Breast epithelium (tissue), 4 donors: ENCODE measurements at places on chromosomes 6 and 20. TPM values are rescaled to one million over a fixed set of nuclear protein-coding genes. Genes with fewer than 3 reads are reported as not detected.

DNA sequence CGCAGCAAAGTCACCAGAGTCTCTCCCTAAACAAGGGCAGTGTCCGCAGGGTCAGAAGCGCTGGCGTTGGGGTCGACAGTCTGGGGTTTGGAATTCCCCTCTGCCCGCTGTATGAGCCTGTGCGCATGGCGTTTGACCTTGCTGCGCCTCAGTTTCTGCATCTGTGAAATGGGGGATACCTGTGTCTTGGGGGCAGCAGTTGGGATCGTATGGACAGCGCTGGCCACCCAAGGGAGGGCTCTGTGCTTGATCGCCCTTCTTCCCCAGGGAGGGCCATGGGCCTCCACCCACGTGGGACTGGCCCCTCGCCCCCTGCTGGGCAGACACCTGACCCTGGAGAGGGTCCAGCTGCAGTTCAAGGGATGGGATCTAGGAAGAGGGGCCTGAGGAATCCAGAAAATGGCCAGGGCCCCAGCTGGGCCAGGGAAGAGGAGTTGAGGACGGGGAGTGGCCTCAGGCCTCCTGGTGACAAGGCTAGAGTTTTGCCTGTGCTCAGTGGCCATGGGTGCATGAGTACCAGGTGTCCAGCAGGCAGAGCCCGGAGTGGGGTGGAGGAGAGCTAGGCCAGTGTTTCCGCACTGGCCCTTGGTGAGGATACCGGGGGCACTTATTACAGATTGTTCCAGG is 26.4 kb upstream of the PHACTR3 start:
- peaks cover 73% of the 10 kb centered on the region for H3K27me3 ChIP-seq
- no peak overlapping the region for H3K4me3 ChIP-seq
- H3K4me1 ChIP-seq = no peaks in the 10 kb centered on the region
- H3K27ac ChIP-seq = no peak overlapping the region
- H3K36me3 ChIP-seq = no peaks in the 10 kb centered on the region

DNA sequence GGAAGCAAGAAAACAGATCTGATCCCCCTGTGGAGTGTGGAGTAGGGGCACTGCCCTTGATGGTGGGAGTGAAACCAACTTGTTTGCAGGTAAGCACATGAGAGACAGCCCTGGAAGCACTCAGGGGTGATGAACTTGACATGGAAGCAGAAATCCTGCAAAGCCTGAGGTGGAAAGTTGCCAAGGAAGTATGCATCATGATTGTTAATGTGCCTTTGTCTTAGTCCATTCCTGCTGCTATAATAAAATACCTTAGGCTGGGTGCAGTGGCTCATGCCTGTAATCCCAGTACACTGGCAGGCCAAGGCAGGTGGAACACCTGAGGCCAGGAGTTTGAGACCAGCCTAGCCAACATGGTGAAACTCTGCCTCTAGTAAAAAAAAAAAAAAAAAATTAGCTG is 40.2 kb upstream of the IFNGR1 start:
- no peaks in the 10 kb centered on the region for H3K27me3 ChIP-seq
- H3K36me3 ChIP-seq = no peaks in the 10 kb centered on the region
- H3K27ac ChIP-seq = no peak overlapping the region
- H3K4me1 ChIP-seq = no peaks in the 10 kb centered on the region

- no peak overlapping the region for H3K4me3 ChIP-seq
- DNase-seq = no peak
- H3K27me3 ChIP-seq = no peaks in the 10 kb centered on the region
- H3K36me3 ChIP-seq = peaks cover 10% of the 10 kb centered on the region
Observed at GRCh38 chr6:96532399-96532798, 10.8 kb downstream of the UFL1 start.

GRCh38 chr6:21937466-21937865 is 343.9 kb downstream of the SOX4 start:
- DNase-seq = no peak
- no peak overlapping the region for H3K4me3 ChIP-seq
- no peaks in the 10 kb centered on the region for H3K36me3 ChIP-seq
- no peak overlapping the region for H3K27ac ChIP-seq
- H3K27me3 ChIP-seq = no peaks in the 10 kb centered on the region

GRCh38 chr6:28490205-28490890 is 25.2 kb downstream of the GPX6 start:
- H3K4me1 ChIP-seq = no peaks in the 10 kb centered on the region
- DNase-seq = no peak
- H3K36me3 ChIP-seq = no peaks in the 10 kb centered on the region
- peak overlapping the region; percentile 86 for H3K27ac ChIP-seq
- peaks cover 5% of the 10 kb centered on the region for H3K27me3 ChIP-seq
- H3K4me3 ChIP-seq = peak overlapping the region; percentile 33

- peak; percentile 19 for DNase-seq
- no peaks in the 10 kb centered on the region for H3K36me3 ChIP-seq
- H3K4me3 ChIP-seq = no peak overlapping the region
- H3K27me3 ChIP-seq = no peaks in the 10 kb centered on the region
Observed at GRCh38 chr6:170516783-170517616, 36.1 kb downstream of the PSMB1 start.

DNA sequence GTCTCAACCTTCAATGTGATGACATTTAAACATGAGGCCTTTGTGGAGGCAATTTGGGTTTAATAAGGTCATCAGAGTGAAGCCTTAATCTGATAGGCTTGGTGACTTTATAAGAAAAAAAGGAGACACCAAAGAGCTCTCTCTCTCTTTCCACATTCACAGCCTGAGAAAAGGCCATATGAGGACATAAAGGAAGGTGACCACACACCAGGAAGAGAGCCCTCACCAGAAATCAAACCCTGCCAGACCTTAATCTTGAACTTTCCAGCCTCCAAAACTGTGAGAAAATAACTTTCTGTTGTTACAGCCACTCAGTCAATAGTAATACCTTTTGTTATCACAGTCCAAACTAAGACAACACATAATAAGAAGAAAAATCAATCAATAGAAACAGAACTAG is 47.7 kb downstream of the COL12A1 start:
- no peak overlapping the region for H3K27ac ChIP-seq
- no peaks in the 10 kb centered on the region for H3K27me3 ChIP-seq
- DNase-seq = no peak
- H3K36me3 ChIP-seq = no peaks in the 10 kb centered on the region

DNA sequence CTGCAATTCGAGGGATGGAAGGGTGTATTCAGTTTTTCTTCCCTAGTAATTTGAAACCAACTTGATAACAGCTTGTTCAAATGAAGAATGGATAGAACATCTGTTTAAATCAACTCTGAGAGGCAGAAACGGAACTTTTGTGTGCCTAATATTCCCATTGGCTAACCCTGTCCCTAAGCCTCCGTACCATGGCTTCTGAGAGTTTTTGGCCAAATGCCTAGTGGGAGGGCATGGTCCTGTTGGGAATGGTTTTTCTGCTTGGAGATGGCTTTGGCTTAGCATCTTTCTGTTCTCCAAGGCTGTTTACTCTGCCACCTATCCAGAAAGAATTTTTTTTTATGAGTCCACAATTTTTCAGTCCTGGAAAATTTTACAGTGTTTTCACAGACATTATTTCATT is 126.7 kb upstream of the MLIP start:
- no peaks in the 10 kb centered on the region for H3K4me1 ChIP-seq
- no peaks in the 10 kb centered on the region for H3K27me3 ChIP-seq
- no peaks in the 10 kb centered on the region for H3K36me3 ChIP-seq
- H3K27ac ChIP-seq = no peak overlapping the region
- no peak for DNase-seq

GRCh38 chr20:4065391-4065844 is 50.1 kb upstream of the RNF24 start:
- DNase-seq = no peak
- H3K27me3 ChIP-seq = no peaks in the 10 kb centered on the region
- H3K36me3 ChIP-seq = no peaks in the 10 kb centered on the region
- peak overlapping the region; percentile 89 for H3K27ac ChIP-seq
- H3K4me3 ChIP-seq = no peak overlapping the region
- H3K4me1 ChIP-seq = peaks cover 7% of the 10 kb centered on the region

GRCh38 chr20:51696304-51697071 is 71.7 kb downstream of the ATP9A start:
- no peaks in the 10 kb centered on the region for H3K36me3 ChIP-seq
- no peaks in the 10 kb centered on the region for H3K4me1 ChIP-seq
- H3K27ac ChIP-seq = no peak overlapping the region
- H3K27me3 ChIP-seq = no peaks in the 10 kb centered on the region
- DNase-seq = no peak

GRCh38 chr20:20459726-20460125 is 91.8 kb downstream of the INSM1 start:
- DNase-seq = no peak
- no peaks in the 10 kb centered on the region for H3K27me3 ChIP-seq
- H3K4me1 ChIP-seq = no peaks in the 10 kb centered on the region
- H3K4me3 ChIP-seq = no peak overlapping the region
- H3K36me3 ChIP-seq = no peaks in the 10 kb centered on the region

DNA sequence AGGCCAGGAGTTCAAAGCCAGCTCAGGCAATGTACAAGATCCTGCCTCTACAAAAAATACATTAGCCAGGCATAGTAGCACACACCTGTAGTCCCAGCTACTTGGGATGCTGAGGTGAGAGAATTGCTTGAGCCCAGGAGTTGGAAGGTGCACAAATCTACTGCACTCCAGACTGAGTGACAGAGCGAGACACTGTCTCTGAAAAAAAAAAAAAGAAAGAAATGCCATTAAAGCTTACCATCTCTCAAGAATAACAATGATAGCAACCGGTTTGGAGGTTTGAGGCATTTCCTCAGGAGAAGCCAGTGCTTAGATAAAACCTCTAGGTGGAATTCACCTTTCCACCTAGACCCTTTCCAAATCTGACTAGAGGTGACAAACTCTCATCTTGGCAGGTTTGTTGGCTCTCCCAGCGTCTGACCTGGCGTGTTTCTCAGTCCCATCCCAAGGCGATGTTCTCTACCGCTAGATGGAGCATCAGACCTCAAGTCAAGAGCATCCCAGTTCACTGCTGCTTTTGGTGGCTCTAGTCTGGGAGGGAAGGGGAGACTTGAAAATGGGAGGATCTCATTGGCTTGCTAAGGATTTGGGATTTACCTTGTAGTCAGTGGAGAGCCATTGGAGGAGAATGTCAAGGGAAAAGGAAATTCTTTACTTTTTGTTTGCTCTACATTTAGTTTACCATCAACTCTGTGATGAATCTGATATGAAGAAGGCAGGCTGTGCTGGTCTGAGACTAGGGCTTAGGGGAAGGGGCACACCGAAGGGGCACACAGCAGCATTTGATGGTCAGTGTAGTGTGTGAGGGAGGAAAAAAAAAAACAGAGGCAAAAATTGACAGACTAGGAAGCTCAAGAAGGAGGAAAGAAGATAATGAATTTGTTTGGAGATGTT is 67.9 kb downstream of the NCOA7 start:
- no peak overlapping the region for H3K4me3 ChIP-seq
- no peaks in the 10 kb centered on the region for H3K4me1 ChIP-seq
- no peaks in the 10 kb centered on the region for H3K36me3 ChIP-seq
- H3K27me3 ChIP-seq = no peaks in the 10 kb centered on the region

DNA sequence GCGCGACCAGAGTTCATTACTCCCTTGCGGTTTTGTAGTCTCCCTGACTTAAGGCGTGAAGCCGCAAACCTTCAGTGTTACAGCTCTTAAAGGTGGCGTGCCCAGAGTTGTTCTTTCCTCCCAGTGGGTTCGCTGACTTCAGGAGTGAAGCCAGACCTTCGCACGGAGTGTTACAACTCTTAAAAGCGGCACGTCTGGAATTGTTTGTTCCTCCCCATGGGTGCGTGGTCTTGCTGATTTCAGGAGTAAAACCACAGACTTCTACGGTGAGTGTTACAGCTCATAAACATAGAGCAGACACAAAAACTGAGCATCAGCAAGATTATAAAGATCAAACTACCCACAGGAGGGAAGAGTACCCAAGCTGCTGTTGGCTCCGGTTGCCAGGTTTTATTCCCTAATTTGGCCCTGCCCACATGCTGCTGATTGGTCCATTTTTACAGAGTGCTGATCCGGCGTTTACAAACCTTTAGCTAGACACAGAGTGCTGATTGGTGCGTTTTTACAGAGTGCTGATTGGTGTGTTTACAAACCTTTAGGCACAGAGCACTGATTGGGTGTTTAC is 10.4 kb downstream of the TMEM14C start:
- H3K27me3 ChIP-seq = no peaks in the 10 kb centered on the region
- DNase-seq = no peak
- H3K4me3 ChIP-seq = no peak overlapping the region
- H3K4me1 ChIP-seq = no peaks in the 10 kb centered on the region

- no peaks in the 10 kb centered on the region for H3K4me1 ChIP-seq
- no peaks in the 10 kb centered on the region for H3K36me3 ChIP-seq
- no peak overlapping the region for H3K27ac ChIP-seq
- no peak overlapping the region for H3K4me3 ChIP-seq
- DNase-seq = no peak
- no peaks in the 10 kb centered on the region for H3K27me3 ChIP-seq
Observed at GRCh38 chr6:118546164-118546879, 1.8 kb upstream of the PLN start.

GRCh38 chr6:106448000-106448426 is 87.5 kb downstream of the CRYBG1 start:
- DNase-seq = no peak
- no peaks in the 10 kb centered on the region for H3K36me3 ChIP-seq
- H3K27ac ChIP-seq = no peak overlapping the region
- H3K4me1 ChIP-seq = no peaks in the 10 kb centered on the region
- H3K4me3 ChIP-seq = no peak overlapping the region

- H3K27me3 ChIP-seq = no peaks in the 10 kb centered on the region
- H3K27ac ChIP-seq = no peak overlapping the region
- DNase-seq = no peak
- H3K4me1 ChIP-seq = no peaks in the 10 kb centered on the region
- H3K36me3 ChIP-seq = no peaks in the 10 kb centered on the region
Observed at GRCh38 chr20:47561180-47561579, 59.5 kb downstream of the NCOA3 start.

DNA sequence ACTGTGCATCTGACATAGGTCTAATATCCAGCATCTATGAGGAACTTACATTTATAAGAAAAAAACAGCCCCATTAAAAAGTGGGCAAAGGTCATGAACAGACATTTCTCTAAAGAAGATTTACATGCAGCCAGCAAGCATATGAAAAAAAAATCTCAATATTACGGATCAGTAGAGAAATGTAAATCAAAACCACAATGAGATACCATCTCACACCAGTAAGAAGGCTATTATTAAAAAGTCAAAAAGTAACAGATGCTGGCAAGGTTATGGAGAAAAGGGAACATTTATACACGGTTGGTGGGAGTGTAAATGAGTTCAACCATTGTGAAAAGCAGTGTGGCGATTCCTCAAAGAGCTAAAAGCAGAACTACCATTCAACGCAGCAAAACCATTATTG is 13.1 kb downstream of the METTL24 start:
- no peak overlapping the region for H3K4me3 ChIP-seq
- H3K27me3 ChIP-seq = no peaks in the 10 kb centered on the region
- no peaks in the 10 kb centered on the region for H3K36me3 ChIP-seq
- DNase-seq = no peak
- no peaks in the 10 kb centered on the region for H3K4me1 ChIP-seq

The COL21A1 gene
- 2.9 TPM for total RNA-seq

The ARMC2 gene
- 7.9 TPM for total RNA-seq

The NR2E1 gene
- not detected for total RNA-seq

The VNN1 gene
- total RNA-seq = 2.6 TPM

The OPRM1 gene
- total RNA-seq = not detected

The JAG1 gene
- 49.0 TPM for total RNA-seq

The ZNF335 gene
- total RNA-seq = 12.6 TPM

The SPO11 gene
- not detected for total RNA-seq

The LRRC1 gene
- 10.1 TPM for total RNA-seq
